ENCODE measurements at places on chromosomes 13 and 19.

DNA sequence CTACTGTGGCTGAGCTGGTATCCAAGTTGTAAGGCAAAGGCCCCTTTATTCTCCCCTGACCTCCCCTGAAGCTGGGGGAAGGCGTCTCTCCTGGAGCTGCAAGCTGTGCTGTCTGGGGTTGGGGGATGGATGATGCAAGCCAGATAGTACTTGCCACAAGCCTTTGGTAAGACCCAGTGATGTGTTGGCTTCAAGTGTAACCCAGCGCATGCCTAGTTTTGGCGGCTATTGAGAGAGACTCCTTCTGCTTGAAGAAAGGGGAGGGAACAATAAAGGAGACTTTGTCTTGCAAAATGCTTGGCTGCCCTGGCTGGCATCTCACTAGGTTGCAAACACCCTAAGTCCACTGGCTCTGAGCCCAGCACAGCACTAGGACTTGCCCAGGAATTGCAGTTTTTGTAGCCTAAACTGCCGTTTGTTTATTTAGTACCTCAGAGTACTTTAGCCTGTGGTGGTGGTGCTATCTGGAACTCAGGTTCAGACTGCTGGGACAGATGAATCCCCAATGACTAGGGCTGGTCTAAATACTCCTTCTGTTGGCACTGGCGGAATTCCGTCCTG lies 108.2 kb downstream of the TNFSF13B start:
- DNase-seq: no peak

DNA sequence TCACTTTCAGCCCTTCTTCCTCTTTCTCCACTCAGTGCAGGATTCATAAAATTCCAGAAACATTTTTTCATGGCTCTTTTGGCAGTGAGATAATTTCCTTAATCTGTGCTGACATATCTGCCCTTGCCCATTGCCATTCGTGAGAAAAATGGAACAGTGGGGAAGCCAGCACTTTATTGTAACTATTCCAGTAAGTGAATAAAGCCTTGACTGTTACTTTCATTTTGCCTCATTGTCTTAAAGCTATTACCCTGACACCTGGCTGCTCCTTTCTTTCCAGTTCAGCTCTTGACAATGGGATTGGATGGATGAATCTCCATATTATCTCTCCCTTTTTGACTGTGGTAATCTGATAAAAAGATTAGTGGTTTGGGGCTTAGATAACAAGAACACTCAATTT lies 1068.1 kb upstream of the PCDH20 start:
- DNase-seq: peak; percentile 21

DNA sequence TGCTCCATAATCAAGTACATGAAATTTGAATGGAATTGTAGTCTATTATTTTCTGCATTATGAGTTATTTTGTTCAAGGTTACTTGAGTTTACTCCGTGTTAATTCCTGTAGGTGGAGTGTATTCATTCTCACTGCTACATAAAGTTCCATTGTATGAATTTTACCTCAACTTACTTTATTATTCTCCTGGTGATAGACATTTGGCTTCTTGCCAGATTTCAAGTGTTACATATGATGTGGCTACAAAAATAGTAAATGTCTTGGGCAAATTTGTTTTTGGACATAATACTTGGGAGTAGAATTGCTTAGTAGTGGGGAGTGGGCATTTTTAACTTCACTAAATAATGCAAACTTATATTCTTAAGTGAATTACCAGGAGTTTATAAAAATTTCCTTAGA lies 328.9 kb downstream of the SHISA2 start:
- DNase-seq: no peak

DNA sequence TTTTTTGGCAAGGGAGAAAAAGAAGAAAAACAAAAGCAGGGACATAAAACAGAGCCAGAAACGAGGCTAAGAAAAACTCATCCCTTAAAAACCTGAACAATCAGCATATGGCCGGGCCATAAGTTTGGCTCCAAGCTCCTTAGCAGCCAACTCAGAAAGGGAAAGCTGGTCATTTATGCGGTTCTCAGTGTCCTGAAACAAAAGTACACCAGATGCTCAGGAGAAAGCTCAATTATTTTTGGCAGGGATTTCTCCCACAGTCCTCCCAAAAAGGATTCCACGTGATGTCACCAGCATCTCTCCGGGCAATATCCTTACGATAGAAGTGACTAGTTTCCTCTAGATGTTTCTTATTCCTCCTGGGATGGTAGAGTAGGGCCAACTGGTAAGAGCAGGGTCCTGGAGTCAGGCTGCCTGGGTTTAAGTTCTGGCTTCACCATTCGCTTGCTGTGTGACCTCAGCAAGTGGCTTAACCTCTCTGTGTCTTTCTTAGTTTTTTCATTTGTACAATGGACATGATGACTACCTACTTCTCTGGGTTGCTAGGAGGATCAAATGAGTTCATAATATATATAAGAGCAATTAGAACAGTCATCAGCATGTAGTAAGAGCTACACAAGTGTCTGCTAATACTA lies 34.0 kb downstream of the PIN1 start:
- no peak for DNase-seq

DNA sequence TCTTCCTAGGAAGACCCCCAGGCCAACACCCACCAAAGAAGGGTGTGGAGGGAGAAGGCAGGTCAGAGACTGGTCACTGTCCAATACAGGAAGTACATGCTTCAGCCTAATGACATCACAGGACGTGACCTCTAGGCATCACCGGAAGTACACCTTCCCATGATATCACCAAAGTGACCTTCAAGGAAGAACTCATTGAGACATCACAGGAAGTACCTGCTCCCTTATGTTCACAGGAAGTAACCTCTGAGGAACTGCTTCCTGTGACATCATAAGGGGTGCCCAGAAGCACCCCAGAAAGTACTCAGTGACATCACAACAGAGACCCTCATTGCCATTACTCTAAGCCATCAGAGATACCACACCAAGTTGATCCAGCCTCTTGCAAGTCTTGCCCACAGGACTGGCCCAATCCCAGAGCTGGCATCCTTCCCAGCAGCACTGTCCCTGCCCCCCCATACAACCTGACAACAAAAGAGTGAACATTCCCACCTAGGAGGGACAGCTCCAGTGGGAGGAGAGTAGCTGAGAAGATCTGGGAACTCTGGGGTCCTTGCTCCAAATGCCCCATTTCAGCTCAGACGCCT lies 24.2 kb upstream of the NANOS2 start:
- no peak for DNase-seq

DNA sequence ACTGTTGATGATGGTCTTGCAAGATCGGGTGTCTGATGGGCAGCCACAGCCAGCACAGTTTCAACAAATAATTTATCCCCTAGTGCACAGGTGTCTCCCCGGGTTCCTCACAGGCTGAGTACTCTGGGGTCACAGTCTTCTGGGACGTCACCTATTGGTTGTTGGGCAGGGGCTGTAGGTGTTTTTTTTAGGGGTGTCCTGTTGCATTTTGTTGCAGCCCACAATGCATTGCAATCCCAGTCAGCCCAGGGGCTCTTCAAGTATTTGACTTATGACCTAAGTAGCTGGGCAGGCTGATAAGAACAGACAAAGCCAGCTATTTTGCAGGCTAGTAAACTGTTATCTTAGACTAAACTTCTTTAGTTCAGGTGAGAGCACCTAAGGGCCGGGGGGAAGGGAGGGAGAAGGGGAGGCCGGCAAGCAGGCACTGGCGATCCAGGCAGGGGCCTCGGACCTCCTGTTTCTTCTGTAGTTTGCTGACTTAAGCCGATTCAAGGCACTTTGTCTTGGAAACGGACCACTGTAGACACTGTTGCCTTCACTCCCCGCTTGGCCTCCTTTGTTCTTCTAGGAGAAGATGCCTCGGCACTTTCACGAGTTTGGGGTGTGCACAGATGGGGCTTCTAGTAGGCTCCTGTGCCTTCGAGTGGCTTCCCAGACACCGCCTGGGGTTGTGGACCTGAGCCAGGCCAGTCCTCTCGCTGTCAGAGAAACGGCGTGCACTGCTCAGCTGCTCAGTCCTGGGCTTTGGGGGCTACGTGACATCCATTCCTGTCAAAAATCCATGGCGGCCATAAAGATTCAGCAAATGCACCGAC lies 33.9 kb upstream of the GRTP1 start:
- DNase-seq: no peak

- DNase-seq: no peak
These were observed 19.3 kb upstream of the C13orf42 start for GRCh38 chr13:51130348-51130747.

- no peak for DNase-seq
These were observed 21.1 kb upstream of the POMP start for GRCh38 chr13:28637714-28638355.

GRCh38 chr13:73278186-73278585 lies 219.4 kb downstream of the KLF5 start:
- no peak for DNase-seq

GRCh38 chr19:6086068-6086788 lies 24.1 kb downstream of the RFX2 start:
- DNase-seq: no peak

GRCh38 chr13:34620862-34621261 lies 321.2 kb upstream of the NBEA start:
- no peak for DNase-seq

DNA sequence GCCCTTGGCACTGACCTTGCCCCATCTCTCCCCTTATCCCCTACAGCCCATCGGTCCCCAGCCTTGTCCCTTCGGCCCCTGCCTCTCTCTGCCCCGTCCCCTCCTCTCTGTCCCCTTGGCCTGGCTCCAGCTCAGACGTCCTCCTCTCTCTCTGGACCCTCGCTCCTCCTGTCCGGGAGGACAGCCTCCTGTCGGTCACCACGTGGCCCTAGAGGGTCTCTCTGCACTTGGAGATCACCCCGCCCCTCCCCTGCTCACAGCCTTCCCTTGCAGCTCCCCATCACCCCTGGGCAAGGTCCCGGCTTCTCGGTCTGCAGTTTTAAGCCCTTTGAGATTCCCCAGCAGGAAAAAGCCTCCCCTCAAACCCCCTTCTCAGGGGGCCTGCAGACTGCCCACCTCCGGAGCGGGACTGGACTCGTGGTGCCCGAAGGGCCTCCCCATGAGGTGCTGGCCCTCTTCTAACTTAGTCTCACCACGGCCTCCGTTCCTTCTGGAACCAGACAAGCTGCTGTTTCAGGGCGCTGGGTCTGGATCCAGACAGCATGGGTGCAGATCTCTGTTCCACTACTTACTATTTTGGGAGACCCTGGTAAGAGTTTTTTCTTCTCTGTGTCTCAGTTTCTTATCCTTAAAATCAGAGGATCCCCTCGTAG lies 3.3 kb upstream of the KLK15 start:
- DNase-seq: no peak

DNA sequence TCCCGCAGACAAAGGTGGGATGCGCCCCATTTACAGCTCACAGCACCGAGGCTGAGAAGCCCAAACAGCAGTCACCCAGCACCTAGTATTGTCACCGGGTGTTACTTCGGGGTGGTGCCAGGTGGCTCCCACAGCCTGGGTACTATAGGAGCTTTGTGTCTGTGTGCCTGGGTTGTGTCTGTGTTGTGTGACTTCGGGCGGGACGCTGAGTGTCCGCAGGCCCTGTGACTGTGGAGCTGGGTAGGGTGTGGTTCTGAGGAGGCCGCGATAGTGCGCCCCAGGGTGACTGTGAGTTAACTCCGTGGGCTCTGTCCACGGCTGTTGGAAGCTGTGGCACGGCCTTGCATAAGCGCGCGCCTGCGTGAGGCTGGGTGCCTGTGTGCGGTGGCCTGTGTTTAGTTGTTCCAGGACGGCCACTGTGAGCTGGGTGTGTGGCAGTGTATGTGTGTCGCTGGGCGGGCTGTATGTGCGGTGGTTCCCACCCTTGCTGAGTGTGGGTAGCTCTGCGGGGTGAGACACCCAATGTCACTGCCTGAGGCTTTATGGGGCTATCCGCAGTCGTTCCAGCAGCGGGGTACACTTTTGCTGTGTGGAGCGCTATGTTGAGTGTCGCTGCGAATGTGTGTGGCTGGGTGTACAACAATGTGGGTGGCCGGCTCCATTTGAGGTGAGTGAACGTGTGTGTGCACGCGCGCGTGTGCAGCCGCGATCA lies 559 bp upstream of the SSBP4 start:
- DNase-seq: no peak

DNA sequence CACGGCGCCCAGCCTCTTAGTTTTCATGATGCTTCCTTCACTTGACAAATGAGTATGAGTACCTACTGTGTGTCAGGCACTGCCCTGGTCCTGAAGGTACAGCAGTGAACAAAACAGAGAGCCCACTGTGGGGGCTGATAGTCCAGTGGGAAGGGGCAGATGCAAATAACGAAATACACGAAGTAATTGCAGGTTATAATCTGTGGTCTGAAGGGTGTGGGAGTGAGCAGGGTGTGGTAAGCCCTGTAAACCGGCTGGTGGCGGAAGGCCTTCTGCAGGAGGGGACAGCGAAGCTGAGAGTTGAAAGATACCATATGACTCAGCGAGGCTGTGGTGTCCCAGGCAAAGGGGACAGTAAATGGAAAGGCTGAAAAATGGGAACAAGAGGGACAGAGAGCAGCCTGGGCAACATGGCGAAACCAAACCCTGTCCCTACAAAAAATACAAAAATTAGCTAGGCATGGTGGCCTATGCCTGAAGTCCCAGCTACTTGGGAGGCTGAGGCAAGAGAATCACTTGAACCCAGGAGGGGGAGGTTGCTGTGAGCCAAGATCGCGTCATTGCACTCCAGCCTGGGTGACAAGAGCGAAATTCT lies 60.5 kb downstream of the MAP4K1 start:
- DNase-seq: no peak

- peak; percentile 85 for DNase-seq
These were observed 4.2 kb upstream of the DAND5 start for GRCh38 chr19:12965017-12965811.

- no peak for DNase-seq
These were observed 138.4 kb downstream of the POSTN start for GRCh38 chr13:37460166-37460565.

- DNase-seq: no peak
These were observed 49.5 kb downstream of the KDM4B start for GRCh38 chr19:5018224-5019015.

- no peak for DNase-seq
These were observed 159.0 kb downstream of the TEX29 start for GRCh38 chr13:111479412-111479811.

Measured in NCI-H2081 (cell line).